ENCODE measurements at places on chromosomes 4 and X. TPM values are rescaled to one million over a fixed set of nuclear protein-coding genes. Genes with fewer than 3 reads are reported as not detected.

Gene THAP6
- total RNA-seq: 21.1 TPM

Gene FOXP3
- 11.2 TPM for total RNA-seq

DNA sequence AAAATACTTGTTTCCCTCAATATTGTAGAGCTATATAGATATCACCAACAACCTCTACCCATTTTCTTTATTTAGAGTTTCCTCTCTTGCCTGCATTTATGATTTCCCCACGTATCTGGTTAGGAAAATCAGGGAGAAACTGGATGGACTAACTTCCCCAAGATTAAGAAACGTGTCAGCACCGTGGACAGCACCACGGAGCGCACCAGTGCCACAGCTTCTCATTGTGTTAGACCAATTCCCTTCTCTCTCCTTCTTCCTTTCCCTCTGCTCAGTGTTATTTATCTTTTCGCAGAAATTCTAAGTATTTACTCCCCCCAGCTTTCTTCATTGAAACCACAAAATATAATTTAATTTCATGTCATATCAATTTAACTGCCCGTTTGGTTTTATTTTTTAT lies 568.6 kb upstream of the BOD1L1 start:
- no peak for DNase-seq

DNA sequence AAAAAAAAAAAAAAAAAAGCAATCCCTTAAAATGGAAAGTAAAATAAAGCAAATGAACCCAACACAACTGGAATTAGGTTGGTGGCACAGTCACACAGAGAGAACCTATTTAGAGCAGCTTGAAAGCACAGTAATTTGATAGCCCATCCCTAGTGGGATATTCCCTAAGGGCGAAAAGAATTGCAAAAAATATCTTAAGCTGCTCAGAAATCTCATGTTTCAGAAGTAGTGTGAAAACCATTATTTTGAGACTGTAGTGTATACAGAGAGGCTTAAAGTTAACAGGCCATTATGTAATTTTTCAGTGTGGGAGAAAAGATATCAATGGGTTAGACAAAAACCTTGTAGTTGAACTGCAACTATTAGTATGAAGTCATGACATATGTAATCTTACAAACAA lies 40.0 kb upstream of the DHX15 start:
- DNase-seq: no peak

DNA sequence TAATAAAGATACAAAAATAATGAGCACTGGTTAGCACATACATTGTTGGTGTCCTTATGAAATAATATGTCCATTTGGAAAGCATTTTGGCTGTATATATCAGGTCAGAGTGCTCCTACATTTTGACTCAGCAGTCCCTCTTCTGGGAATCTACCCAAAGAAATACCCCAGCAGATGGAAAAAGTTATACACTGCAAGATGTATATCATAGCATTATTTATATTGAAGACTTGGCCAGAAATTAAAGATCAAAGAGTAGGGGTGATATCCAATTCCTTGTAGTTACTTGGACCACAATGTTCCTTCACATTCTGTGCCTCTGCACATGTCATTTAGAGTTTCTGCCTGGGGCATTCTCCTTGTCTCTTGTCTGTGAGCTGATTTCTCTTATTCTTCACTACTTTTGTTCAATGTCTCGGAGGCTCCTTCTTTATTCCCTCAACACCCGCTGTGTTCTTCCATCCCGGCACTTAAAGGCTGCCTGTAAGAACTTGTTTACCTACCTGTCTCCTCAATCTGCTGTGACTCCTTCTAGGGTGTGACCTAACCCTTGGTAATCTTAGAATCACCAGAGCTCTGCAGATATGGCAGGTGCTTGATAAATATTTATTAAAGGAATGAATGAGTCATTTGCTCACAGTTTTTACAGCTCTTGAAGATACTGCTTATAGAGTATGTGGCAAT lies 3.1 kb upstream of the TSPAN5 start:
- DNase-seq: no peak
